Hematopoietic multipotent progenitor cell (in vitro differentiated cells): ENCODE measurements at places on chromosomes 7 and 10.

GRCh38 chr10:22552888-22553378 is 161.4 kb downstream of the PIP4K2A start:
- DNase-seq: no peak

DNA sequence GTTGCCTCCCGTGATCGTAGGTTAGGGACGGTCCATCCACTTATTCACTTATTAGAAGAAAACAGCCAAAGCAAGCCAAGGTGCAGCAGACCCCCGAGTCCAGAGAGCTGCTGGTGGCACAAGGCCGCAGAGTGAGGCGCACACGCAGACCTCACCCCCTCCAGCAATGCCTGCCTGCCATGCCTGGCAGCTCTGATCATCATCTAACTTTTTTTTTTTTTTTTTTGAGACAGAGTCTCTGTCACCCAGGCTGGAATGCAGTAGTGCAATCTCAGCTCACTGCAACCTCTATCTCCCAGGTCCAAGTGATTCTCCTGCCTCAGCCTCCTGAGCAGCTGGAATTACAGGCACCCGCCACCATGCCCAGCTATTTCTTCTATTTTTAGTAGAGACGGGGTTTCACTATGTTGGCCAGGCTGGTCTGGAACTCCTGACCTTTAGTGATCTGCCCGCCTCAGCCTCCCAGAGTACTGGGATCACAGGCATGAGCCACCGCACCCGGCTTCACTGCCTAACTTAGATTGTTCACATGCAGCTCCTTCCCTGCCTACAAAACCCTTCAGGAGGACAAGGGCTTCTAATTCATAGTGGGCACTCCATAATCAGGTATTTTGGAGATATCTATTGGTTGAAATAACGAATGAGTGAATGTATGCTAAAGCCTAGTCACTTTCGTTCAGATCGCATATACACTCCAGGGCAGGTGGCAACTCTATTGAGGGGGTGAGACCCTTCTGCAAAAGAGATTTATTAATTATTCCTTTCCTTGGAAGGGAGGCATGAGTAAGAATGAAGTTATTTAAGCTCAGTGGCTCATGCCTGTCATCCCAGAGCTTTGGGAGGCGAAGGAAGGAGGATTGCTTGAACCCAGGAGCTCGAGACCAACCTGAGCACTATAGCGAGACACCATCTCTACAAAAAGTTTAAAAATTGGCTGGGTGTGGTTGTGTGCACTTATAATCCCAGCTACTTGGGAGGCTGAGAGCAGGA is 15.9 kb downstream of the TRIM56 start:
- no peak for DNase-seq

GRCh38 chr10:122499012-122499411 is 37.7 kb downstream of the HTRA1 start:
- DNase-seq: no peak

DNA sequence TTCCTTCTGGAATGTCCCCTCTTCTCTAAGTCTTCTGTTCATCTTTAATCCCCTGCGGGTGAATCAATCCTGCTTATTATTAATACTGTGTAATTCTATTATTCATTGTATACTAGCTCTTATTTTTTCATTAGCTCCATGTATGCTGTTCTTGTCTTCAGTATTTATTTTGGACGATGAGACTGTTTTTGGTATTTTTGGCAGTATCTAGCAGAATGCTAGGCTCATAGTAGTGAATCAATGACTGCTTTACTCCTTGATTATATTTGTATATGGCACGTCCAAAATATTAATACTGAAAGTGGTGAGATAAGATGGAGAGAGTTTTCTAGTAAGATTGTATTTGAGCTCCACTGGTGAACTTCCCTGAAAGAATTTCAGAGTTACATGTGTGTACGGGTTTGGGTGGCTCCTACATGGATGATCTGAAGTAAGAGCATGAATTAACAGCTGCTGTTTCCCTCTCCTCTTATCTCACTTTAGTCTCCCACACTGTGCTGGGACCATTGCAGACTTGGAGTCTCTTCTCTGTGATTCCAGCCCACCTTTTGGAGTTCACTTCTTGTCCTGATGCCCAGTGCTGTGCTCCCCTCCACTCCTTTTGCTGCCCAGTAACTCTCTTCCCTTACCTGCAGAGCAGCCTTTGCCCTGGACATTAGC is 226.0 kb downstream of the CDK14 start:
- DNase-seq: no peak
